Mesothelial cell of epicardium (in vitro differentiated cells): ENCODE measurements at places on chromosomes 3 and 15.

DNA sequence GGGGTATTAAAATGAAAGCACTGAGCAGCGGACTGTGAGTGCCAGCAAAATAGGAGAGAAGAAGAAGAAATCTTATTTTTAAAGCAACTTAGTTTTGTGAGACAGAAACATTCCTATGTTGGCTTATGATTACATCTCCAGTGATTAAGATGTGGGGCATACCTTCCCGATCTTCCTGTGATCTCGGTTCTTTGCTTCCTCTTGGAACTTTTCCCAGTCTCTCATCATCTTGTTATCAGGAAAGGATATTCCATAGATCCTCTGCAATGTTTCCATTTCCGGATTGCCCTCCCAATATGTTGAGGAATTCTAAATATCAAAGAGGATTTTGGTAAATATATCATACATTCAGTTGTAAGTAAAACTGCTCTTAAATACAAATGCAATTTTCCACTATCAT, 22.2 kb downstream of the TARS3 start:
- H3K27ac ChIP-seq, result peak overlapping the region; percentile 86
- H3K36me3 ChIP-seq, result peaks cover 64% of the 10 kb centered on the region
- no peak overlapping the region for H3K4me3 ChIP-seq
- no peak for DNase-seq

DNA sequence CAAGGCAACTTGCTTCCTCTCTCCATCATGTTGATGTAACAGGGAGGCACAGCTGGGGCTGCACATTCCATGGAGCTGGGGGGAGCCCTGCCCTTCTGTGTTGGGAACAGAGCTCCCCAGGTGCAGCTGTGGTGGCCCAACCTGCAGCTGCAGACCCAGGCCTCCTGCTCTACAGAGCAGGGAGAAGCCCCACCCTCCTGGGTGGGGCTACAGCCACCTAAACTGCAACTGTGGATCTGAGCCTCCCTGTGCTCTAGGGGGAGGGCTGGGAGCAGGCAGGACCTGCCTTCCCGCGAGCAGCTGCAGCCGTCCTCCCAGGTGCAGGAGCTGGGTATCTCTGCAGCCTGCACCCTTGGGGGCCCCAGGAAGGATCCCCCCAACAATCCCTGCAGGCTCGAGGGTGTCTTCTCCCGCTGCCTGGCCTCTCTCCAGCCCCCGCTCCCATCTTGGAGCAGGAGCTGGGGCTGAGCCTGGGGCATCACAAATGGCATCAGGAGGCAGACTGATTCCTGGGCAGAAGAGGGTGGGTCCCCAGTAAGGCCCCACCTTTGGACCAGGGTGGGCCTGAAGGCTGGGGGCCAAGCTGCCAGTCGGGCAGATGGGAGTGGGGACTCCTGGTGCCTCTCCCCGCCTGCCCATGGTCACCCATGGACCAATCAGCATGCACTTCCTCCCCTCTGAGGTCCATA, 7.4 kb downstream of the LRRC58 start:
- H3K4me1 ChIP-seq, result peaks cover 17% of the 10 kb centered on the region
- H3K4me3 ChIP-seq, result no peak overlapping the region
- H3K27me3 ChIP-seq, result no peaks in the 10 kb centered on the region
- peaks cover 39% of the 10 kb centered on the region for H3K36me3 ChIP-seq
- H3K27ac ChIP-seq, result no peak overlapping the region
- no peak for DNase-seq

GRCh38 chr3:81816473-81817250, 55.2 kb upstream of the GBE1 start:
- H3K27ac ChIP-seq, result no peak overlapping the region
- H3K4me3 ChIP-seq, result no peak overlapping the region
- H3K27me3 ChIP-seq, result no peaks in the 10 kb centered on the region
- no peak for DNase-seq
- no peaks in the 10 kb centered on the region for H3K36me3 ChIP-seq
- peaks cover 2% of the 10 kb centered on the region for H3K4me1 ChIP-seq

DNA sequence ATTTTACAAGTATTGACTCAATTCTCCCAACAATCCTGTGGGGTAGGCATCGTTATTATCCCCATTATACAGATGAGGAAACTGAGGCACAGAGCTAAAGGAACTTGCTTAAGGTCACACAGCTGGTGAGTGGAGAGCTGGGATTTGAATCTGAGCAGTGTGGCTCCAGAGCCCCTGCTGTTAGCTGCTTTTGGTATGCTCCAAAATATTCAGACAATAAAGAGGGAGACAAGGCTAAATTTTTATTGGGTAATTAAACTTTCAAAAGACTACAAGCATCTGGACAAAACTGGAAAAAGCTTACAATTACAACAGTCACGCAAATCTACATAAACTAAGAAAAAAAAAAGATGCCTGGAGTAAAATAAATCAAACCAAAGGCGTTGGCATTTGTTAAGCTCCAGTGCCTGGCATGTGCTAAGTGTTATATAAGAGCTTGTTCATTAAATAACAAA, 27.7 kb downstream of the CCDC13 start:
- no peaks in the 10 kb centered on the region for H3K27me3 ChIP-seq
- no peaks in the 10 kb centered on the region for H3K36me3 ChIP-seq
- peaks cover 30% of the 10 kb centered on the region for H3K4me1 ChIP-seq

DNA sequence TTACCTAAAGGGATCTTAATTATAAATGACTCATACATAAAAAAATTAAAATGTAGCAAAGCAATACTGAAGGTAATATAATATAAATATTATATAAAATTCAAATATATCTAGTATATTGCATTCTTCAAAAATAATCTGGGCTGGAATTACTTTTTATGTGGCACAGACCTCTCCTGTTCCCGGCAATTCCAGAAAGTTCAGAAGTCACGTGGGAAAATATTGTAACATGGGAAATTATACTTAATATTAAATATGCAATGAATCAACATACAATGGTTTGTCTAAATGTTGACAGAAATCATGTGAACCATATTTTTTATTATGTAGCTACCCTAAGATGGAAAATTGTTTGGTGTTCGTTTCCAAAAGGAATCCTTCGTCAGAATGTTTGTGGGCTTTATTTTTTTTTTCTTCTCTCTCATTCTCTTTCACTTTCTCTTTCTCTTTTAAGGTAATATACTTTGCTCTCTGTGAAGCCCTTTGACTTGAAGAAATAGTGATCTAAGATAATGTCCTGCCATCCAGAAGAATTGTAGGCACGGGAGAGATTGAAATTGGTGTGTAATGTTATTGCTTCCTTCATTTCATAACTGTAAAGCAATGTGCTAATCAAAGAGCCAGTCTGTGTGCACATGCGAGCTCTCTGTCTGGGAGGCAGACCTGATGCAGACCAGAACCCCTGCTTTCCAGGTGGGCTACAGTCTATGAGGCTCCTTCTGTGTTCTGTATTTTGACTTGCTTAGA, 559.4 kb downstream of the NR2F2 start:
- no peaks in the 10 kb centered on the region for H3K27me3 ChIP-seq
- H3K36me3 ChIP-seq, result no peaks in the 10 kb centered on the region
- peak overlapping the region; percentile 46 for H3K4me3 ChIP-seq
- DNase-seq, result no peak

DNA sequence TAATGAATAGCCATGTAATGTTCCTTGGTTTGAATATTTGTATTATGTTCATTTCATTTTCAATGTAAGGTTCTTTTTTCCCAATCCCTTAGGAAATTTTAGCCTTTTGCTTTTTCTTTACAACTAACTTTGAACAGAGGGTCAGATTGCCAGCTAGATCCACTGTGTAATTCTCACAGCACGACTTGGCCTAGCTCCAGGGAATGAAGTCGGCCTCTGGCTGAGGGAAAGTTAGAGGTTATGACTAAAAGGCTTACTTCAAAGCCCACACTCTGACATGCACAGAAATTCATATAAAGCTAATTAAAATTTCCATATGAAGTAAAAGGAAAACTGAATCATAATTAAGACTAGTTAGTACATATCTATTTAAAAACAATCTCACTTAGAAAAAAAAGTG, 38.7 kb downstream of the ROBO1 start:
- H3K4me1 ChIP-seq, result peaks cover 7% of the 10 kb centered on the region
- peak; percentile 51 for DNase-seq
- H3K27me3 ChIP-seq, result peaks cover 2% of the 10 kb centered on the region
- H3K27ac ChIP-seq, result peak overlapping the region; percentile 47

DNA sequence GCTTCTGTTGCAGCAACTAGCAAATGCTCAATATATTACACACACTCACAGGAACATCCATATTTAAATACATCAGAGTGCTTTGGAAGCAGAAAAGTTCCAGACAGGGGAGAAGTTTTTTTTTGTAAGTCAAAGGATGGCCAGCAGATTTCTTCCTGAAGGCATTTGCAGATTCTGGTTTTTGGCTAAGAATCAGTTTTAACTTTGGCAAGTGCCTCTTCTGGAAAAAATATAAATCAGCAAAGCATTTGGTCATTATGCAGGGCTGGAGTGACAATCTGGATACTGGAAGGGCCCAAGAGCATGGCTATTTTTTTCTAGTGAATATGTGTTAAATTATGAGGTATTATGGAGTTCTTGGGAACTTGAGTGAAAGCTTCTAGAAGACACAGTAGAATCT, 495.3 kb upstream of the ARPP21 start:
- peaks cover 2% of the 10 kb centered on the region for H3K36me3 ChIP-seq
- no peak overlapping the region for H3K4me3 ChIP-seq
- H3K27ac ChIP-seq, result no peak overlapping the region
- H3K4me1 ChIP-seq, result peaks cover 8% of the 10 kb centered on the region
- DNase-seq, result no peak

DNA sequence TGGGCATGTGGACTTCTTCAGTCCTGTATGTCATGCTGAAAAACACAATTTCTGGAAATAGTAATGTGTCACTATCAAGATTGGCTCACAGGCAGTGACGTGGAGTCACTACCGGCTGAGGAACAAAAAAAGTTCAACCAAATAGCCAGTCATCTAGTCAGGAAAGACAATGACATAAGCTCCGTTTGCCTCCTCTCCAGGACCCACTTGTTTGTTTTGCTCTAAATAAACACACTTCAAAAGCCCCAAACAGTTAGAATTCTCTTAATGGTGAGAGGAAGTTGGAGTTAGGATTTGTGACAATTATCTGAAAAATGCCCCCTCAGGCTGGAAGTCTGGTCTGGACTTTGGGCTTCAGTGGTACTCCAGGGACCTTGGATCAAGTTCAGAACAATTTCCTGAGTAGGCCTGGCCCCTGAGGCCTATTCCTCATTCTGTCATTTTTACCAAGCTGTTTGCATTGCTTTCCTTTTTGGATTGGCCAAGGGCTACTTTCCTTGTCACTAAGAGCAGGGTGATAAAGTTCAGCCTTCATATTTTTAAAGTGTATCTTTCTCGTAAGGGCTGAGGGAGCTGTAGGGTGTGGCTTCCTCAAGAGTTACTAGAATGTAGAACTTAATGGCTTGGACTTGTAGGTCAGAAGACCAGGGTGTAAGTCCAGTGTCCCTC, 98.9 kb downstream of the EOMES start:
- H3K27me3 ChIP-seq, result no peaks in the 10 kb centered on the region
- no peak overlapping the region for H3K27ac ChIP-seq
- no peak overlapping the region for H3K4me3 ChIP-seq
- no peaks in the 10 kb centered on the region for H3K4me1 ChIP-seq

- H3K36me3 ChIP-seq, result no peaks in the 10 kb centered on the region
- H3K27me3 ChIP-seq, result peaks cover 22% of the 10 kb centered on the region
- H3K27ac ChIP-seq, result no peak overlapping the region
- DNase-seq, result no peak
Observed at GRCh38 chr3:159346271-159346903, 544.5 kb downstream of the MFSD1 start.

DNA sequence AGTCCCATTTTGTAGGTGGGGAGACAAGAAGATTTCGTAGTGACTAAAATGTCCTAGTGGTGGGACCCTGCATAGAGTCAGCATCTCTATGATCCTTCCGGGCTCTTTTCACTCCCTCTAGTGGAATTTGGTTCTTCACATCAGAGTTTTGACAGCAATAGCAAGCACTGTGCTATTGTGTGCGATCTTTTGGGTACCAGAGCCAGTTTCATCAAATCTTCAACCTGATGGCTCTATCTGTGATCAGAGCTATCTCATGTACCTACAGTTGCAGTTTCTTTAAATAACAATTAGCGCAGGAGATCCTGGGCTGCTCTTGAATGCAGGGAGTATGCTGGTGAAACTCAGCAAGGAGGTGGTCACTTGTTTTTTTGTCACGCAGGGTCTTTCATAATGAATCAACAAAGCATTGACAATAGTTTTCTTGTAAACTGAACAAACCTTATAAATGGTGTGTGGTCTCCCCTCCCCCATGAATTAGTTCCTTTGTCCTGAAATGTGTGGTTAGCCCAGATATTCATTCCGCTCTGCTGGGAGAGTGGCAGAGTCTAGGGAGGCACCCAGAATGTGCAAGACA, 257.2 kb upstream of the SOX2 start:
- no peak overlapping the region for H3K27ac ChIP-seq
- no peaks in the 10 kb centered on the region for H3K36me3 ChIP-seq
- peaks cover 2% of the 10 kb centered on the region for H3K27me3 ChIP-seq
- H3K4me1 ChIP-seq, result no peaks in the 10 kb centered on the region
- DNase-seq, result no peak
- no peak overlapping the region for H3K4me3 ChIP-seq

- DNase-seq, result no peak
- no peaks in the 10 kb centered on the region for H3K27me3 ChIP-seq
- peaks cover 16% of the 10 kb centered on the region for H3K36me3 ChIP-seq
Observed at GRCh38 chr15:78440375-78441373, 2.7 kb downstream of the IREB2 start.

DNA sequence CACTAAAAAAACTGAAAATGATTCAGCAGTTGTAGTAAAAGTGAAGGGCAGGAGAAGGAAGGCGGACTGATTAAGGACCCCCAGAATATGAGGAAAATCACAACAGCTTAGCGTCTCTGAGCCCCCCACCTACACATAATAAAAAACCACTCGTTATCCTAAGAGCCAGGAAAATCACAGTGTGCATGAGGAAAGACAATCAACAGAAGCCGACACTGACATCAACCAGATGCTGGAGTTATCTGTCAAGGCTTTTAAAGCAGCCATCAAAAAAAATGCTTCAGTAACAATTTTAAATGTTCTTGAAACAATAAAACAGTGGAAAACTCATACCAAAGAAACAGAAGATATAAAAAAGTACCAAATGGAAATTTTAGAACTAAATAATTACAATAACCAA, 9.7 kb upstream of the CXCR6 start:
- H3K27ac ChIP-seq, result no peak overlapping the region
- H3K4me3 ChIP-seq, result no peak overlapping the region
- DNase-seq, result no peak
- peaks cover 35% of the 10 kb centered on the region for H3K36me3 ChIP-seq
- H3K27me3 ChIP-seq, result no peaks in the 10 kb centered on the region
- no peaks in the 10 kb centered on the region for H3K4me1 ChIP-seq

GRCh38 chr3:30004481-30004880, 601.9 kb upstream of the TGFBR2 start:
- H3K27ac ChIP-seq, result no peak overlapping the region
- peaks cover 11% of the 10 kb centered on the region for H3K4me1 ChIP-seq
- H3K4me3 ChIP-seq, result no peak overlapping the region
- H3K36me3 ChIP-seq, result peaks cover 4% of the 10 kb centered on the region

GRCh38 chr3:48562367-48563095, 1.1 kb downstream of the UCN2 start:
- H3K27me3 ChIP-seq, result no peaks in the 10 kb centered on the region
- H3K4me1 ChIP-seq, result peaks cover 26% of the 10 kb centered on the region
- no peak overlapping the region for H3K27ac ChIP-seq
- no peaks in the 10 kb centered on the region for H3K36me3 ChIP-seq
- H3K4me3 ChIP-seq, result no peak overlapping the region
